NCI-H524 treated with DMSO at 0.1 percent for 48 hours (cell line): ENCODE measurements at places on chromosomes 1 and 21.
A peak's percentile ranks its signal among the peaks of the same experiment; 100 is the strongest.

GRCh38 chr1:208203848-208204609 is 40.2 kb downstream of the PLXNA2 start:
- DNase-seq: no peak

- DNase-seq: no peak
Observed at GRCh38 chr1:9843576-9843945, 19.8 kb upstream of the CLSTN1 start.

DNA sequence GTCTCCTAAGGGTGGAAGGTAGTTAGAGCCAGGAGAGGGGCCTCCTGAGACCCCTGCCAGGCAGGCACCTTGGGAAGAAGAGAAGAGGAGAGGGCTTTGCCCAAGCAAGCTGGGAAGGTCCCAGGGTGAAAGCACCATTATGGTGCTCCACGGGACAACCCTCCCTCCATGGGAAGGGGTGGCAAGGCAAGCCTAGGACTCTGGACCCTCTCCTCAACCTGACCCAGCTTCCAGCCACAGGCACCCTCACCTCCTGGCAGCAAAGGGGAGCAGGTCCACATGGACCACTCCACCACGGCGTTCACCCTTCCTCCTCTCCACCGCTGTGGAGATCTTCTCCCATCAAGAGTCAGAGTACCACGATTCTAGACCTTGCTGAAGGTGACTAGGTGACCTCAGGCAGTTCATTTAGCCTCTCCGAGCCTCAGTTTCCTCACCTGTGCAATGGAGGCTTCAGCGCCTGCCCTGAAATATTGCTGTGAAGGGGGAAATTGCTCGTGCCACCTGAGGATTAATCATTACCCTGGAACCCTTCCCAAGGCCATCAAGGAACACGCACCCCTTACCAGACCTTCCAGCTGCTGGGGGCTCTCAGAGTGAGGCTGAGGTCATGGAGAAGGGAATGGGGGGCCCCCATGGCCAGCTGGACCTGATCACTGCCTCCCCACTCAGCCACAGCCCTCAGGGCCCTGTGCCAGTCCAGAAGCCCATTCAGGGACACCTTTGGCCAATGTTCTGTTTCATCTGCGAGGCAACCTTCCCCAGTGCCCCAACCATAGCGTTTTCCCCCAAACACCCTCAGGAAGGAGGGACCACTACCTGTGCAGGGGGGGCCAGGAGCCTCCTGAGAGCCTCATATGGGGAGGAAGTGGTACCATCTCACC is 1.6 kb downstream of the RAP1GAP start:
- DNase-seq: no peak

GRCh38 chr21:27831816-27832569 is 865.1 kb upstream of the ADAMTS5 start:
- no peak for DNase-seq

- DNase-seq: peak; percentile 99
Observed at GRCh38 chr21:32334980-32335531, 36.4 kb downstream of the MRAP start.

GRCh38 chr1:44806025-44806703 is 987 bp downstream of the DYNLT4 start:
- DNase-seq: no peak

DNA sequence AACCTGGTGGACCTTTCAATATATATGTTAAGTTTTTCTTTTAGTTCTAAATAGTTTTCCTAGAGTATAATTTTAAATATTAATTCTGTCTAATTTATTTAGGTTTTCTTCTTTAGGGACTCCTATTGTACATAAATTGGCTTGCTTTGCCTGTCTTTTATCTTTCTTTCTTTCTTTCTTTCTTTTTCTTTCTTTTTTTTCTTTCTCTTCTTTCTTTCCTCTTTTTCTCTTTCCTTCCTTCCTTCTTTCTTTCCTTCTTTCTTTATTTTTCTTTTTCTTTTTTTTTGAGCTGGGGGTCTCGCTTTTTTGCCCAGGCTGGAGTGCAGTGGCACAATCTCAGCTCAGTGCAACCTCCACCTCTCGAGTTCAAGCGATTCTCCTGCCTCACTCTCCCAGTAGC is 35.2 kb downstream of the ZSCAN20 start:
- no peak for DNase-seq
